ENCODE measurements at places on chromosomes 16 and 17.

GRCh38 chr17:41082626-41083025, 1.3 kb upstream of the KRTAP4-7 start:
- DNase-seq, result no peak

DNA sequence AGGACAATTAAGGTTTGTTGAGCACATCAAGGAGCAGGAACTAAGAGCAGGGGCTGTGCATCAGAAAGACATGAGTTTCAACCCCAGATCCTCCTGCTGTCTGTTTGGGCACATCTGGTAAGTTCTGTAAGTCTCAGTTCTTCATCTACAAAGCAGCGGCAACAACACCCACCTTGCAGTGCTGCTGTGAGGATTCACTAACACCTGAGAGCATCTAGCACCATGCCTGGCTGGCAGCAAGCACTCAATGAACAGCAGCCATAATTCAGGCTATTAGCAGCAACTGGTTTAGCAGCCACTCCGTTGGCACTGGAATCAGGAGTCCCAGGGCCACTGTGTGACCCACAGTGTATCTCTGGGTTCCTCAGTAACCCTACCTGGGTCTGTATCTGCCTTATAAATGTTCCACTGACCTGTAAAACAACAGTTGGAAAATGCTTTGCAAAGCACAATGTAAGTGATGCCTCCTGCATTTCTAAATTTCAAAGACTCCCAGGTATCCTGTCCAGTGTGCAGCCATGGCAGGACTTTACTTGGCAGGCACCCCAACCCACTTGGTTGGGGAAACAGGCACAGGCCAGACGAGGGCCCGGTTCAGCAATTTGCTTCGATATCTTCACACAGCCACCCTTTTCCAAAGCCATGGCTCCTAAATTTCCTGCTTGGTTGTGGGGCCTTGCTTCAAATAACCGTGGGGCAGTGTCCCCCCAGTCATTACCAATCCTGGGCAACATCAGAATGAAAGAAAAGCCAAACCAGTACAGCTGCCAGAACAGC, 4.2 kb downstream of the ST3GAL2 start:
- DNase-seq, result no peak

- no peak for DNase-seq
These were observed 71.0 kb downstream of the MSI2 start for GRCh38 chr17:57327176-57327970.

- no peak for DNase-seq
These were observed 48.0 kb downstream of the SHCBP1 start for GRCh38 chr16:46573008-46573833.

- DNase-seq, result no peak
These were observed 6.3 kb upstream of the CBX4 start for GRCh38 chr17:79845601-79845949.

- DNase-seq, result no peak
These were observed 33.9 kb downstream of the STXBP4 start for GRCh38 chr17:55002458-55002857.

DNA sequence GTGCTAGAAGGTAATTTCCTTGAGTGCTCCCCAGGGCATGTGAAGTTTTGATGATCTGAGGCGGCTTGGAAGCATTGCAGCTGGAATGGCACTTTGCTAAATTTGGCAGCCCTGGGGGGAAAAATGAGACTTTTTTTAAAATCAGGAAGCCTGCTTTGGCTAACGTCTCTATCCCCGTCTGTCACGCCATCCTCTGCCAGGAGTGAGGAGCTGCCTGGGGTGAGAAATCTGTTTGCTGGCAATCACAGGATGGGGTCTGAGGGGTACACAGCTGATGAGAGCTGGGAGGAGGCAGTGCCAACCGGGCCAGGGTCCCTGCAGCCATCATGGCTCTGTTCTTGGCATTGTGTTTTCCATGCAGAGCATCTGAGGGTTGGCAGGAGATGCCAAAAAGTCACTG, 2.0 kb downstream of the ABCC12 start:
- DNase-seq, result no peak

DNA sequence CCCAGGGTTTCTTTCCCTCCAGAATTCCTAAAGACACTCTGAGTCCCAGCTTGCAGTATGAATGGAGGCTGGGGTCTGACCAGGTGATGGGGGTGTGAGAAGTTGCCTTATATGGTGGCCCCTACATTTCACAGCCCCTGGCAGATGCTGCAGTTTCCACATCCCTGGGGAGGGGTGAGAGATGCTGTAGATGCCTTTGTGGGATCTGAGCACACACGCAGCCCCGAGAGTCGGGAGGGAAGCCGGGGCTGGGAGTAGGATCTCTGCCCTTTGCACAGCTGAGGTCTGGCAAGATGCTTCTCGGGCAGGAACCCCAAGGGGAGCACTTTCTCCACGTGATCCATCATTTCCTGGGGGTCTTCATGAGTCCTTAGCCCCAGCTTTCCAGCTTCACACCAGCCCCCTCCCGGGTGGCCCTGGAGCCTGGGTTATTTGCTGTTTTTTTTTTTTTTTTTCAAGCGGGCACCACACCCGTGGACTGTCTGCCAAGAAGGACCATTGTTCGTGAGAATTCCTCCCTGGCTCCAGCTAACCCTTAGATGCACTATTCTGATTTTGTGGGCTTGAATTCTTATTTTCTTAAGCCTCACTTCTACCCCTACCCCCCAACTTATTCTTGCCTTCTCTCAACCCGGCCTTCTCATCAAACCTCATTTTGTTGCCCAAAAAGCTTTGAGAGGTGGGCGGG, 50.6 kb downstream of the NTN1 start:
- no peak for DNase-seq

GRCh38 chr17:62611292-62611691, 16.2 kb upstream of the MRC2 start:
- no peak for DNase-seq

DNA sequence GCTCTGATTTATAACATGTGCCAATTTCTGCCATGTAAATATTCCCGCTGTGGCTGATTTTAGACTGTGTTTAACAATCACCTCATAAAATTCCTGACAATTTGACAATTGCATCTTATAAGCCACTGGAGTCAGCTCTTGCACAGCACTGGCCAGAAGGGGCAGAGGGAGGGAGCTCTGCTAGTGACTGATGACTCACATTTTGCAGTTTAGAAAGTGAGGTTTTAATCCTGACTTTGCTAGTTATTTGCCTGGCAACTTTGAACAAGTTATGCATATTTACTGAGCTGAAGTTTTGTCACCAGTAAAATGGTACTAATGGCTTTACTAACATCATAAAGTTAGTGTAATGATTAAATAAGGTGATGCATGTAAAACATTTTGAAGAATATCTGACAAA, 452.3 kb downstream of the CNTNAP4 start:
- no peak for DNase-seq

DNA sequence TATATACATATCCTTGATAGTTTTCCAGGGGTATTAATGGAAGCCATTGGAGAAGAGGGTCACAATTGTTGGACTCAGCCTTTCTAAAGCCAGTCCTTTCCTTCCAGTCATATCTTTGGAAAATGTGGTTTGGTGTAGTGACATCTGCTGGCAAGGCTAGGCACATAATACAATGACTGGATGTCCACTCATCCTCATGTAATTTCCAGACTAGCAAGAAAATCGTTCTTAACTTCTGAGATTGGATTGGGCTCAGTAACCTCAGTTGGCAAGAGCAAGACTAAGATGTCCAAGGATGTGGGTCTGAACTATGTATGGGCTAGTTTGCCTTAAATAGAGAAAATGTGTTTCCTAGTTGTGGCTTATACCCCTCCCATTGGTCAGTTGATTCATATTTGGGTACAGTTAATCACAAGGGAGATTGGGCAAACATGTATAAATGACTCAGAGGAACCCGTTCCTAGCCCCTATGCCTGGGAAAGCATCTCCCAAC, 8.7 kb upstream of the KAT7 start:
- no peak for DNase-seq

GRCh38 chr17:64109400-64109799, 20.5 kb downstream of the ERN1 start:
- no peak for DNase-seq

DNA sequence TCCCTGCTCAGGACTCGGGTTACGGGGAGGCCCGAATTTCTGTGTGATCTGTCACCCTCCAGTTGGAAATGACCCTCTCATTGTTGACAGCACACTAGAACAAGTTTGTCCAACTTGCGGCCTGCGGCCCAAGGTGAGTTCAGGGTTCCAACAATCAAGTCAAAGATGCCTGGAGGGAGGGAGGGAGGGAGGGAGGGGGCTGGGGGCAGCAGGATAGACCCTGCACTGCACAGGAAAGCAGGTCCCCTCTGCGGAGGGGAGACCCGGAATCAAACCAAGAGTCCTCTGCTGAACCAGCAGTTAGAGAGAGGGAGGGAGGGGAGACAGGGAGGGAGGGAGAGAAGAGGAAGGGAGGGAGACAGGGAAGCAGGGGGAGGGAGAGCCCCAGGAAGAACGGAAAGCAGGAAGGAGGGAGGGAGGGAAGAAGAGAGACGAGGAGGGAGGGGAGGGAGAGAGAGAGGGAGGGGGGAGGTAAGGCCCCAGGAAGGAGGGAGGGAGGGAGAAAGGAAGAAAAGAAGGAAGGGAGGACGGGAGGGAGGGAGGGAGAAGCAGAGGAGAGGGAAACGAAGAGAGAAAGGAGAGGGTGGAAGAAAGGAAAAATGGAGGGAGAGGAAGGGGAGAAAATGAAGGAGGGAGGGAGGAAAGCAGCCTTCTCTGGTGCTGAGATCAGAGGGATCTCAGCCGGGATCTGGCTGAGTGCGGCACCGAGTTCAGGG, 96.7 kb upstream of the CDH5 start:
- DNase-seq, result no peak

GRCh38 chr16:56775162-56775561, 45.2 kb downstream of the NUP93 start:
- DNase-seq, result no peak

DNA sequence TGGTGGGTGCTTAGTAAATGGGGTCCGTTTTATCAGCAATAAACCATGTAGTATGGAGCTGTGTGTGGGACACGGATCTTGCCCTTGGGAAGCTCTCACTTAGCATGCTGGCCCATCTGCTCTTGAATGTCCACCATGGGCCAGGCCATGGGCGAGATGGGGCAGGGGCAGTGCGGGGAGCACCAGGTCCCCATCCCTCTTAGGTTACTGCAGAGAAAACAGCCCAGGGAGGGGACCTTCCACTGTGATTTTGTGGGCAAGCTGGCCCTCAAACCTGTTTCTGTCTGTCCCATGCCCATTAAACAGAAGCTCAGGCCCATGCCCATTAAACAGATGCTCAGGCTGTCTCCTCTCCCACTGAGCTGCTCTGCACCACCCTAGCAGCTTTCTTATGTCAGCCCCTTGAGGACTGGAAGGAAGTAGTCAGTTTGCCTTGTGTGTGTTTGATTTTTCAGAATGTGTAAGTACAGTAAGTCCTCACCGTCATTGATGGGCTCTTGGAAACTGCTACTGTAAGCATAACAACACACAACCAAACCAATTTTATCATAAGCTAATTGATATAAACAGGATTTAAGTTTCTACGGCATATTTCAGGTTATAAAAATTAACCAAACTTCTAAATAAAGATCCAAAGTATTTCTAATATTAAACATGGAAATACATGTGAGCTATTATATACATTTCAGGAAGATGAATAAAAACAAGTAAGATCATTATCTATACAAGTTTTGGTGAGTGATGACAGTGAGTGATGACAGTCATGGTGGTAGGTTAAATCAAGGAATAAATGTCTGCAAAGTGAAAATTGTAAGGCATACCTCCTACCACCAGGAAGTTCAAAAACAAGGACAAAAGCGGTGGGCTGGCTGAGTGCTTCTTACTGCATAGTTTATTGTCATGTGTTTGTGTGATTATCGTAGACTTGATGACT, 11.5 kb downstream of the MPRIP start:
- DNase-seq, result no peak

GRCh38 chr17:21394265-21394664, 18.1 kb downstream of the KCNJ12 start:
- DNase-seq, result no peak

DNA sequence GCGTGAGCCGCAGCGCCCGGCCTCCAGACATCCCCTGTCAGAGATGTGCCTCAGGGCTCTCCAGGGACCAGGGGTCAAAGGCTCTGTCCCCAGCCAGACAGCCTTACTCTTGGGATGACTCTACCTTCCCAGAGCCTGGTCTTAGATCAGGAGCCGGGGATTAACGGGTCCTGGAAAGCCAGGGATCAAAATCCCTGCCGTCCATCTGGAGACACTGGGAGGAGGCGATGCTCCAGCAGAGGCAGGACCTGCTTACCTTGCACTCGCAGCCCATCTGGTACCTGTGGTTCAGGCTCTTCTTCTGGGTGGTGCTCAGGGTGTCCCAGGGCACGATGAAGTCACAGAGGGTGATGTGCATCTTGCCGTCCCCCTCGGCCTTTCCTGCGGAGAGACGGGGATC, 16.7 kb upstream of the USP36 start:
- DNase-seq, result no peak
